ENCODE measurements at places on chromosomes 3 and 15.

DNA sequence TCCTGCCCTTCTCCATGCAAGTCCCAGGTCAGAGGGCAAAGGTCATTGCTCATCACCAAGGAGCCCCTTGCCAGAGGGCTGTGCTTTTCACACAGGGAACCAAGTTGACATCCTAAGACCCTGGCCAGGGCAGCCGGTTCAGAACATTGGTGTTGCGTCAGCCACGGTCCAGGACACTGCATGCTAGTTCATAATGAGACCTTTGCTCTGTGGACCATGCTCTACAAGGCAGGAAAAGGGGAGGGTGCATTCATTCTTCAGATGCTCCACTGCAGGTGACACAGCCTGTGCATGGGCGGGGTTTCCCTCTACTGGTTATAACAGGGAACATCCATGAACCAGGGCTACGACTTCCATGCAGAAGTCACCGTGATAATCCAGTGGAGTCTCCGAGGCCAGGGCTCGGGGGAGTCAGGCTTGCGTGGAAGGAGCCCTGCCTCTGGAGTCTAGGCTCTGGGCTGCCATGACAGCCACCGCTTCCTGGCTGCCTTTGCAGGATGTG, 81.6 kb downstream of the OCA2 start:
- DNase-seq, result no peak

DNA sequence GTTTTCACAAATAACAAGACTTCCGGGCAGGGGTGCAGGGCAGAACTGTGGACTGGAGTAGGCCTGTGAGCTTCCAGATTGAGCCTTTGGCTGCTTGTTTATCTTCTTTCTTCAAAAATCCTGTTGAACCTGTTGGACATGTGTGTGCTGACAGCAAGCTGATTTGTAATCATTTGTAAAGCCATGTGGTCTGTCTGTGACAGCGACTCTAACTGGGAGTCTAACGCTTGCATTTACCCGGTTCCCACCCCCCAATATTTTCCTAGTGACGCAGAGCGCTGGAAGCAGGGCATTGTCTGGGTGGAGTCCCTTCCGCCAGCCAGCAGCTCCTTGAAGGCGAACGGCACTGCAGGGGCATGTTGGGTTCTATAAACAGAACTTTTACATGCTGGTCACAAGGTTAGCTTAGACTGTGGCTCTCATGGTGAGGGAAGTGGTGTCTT, 85.7 kb upstream of the MYZAP start:
- no peak for DNase-seq

DNA sequence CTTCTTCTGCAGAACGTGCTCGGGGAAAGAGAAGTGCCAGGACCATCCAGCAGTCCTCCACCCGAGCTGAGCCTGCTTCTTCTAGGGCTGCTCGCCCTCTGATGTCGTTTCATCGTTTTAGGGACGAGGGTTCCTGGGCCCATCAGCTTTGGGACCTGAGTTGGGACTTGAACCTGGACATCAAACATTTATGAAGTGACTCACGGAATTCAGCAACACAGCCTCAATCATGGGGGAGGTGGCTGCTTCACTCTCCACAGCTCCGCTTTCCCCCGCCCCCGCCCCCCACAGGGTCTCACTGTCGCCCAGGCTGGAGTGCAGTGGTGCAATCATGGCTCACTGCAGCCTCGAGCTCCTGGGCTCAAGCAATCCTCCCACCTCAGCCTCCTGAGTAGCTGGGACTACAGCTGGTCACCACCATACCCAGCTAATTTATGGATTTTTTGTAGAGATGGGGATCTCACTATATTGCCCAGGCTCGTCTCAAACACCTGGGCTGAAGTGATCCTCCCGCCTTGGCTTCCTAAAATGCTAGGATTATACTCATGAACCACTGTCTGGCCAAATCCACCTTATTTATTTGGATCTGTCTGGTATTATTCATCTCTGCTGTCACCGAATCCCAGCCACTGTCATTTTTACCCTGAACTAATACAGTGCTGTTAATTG, 725 bp upstream of the SCAMP2 start:
- no peak for DNase-seq

- DNase-seq, result no peak
Observed at GRCh38 chr3:43015991-43016865, 37.1 kb downstream of the GASK1A start.

GRCh38 chr3:76198086-76198485, 412.7 kb upstream of the ZNF717 start:
- DNase-seq, result no peak

- no peak for DNase-seq
Observed at GRCh38 chr15:40793216-40793989, 13.5 kb upstream of the ZFYVE19 start.

GRCh38 chr15:98676586-98677270, 28.4 kb downstream of the IGF1R start:
- DNase-seq, result no peak

DNA sequence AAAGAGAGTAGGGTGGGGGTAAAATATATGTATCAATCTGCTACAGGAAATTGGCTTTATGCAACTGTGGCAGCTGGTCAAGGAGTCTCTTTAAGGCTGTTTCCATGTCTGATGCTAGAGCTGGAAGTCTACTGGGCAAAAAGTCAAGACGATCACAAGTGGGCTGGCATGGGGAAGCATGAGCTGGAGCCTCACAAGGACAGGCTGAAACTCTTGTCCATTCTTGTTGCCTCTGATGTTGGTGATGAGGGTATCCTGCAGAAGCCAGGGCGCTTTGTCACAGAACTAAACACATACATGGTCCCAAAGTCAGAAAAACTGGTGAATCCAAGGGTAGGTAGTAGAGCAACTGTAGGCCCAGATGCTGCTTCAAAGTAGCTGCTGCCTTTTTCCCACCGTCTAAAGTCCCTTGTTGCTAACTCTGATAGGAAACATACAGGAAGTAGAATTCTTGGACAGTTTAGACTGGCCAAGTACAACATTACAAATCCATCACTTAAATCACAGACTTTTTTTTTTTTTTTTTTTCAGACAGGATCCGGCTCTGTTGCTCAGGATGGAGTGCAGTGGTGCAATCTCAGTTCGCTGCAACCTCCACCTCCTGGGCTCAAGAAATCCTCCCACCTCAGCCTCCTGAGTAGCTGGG, 54.2 kb downstream of the RPL39L start:
- DNase-seq, result no peak

DNA sequence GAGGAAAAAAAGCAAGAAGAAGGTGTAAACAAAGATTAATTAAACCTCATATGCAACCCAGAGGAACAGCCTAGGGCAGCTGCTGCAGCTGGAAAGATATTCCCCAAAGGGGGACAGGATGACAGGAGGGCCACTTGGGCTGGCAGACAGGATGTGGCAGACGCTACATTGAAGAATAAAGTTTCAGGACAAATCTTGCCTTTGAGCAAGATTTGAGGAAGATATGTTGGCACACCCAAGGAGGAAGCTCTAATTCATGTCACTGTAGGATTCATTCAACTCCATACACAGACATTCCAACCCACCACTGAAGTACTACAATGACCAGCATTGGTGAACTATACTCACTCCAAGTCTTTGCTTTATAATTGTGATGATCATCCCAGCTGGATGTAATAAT, 504.0 kb downstream of the SHQ1 start:
- no peak for DNase-seq

GRCh38 chr15:70597056-70597603, 166.2 kb downstream of the UACA start:
- no peak for DNase-seq

DNA sequence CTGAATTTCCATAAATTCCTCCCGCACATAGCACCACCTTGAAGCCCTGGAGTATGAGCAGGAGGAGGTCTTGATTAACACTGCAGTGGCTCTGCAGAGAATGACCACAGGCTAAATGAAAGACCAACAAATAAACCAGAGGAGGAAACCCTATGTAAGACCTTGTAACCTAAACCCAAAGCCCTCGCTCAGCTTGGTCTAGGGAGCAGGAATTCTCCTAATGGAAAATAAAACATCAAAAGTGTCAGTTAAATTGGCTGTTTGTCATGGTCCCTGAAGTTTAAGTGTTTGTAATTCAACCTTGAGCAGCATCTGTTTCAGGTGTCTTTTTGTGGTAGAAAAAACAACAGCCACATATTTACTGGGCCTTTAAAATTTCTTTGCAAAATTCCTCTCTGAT, 9.2 kb upstream of the UBE2Q2 start:
- no peak for DNase-seq

DNA sequence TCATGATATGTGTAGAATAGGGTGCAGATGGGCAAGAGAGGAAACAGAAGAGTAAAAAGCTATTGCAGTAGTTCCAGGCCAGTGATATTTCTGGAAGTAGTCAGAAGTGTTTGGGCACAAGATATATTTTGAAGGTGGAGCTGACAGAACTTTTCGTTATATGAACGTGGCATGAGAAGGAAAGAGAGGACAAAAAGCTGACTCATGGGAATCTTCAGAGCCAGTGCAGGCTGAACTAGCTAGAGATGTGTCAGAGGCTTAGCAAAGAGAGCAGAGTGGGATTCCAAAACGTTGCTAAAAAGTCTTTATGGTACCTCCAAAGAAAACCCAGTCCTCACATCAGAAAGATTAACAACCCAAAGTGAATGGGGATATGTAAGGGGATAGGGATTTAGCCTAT, 28.7 kb downstream of the TRIM69 start:
- no peak for DNase-seq

DNA sequence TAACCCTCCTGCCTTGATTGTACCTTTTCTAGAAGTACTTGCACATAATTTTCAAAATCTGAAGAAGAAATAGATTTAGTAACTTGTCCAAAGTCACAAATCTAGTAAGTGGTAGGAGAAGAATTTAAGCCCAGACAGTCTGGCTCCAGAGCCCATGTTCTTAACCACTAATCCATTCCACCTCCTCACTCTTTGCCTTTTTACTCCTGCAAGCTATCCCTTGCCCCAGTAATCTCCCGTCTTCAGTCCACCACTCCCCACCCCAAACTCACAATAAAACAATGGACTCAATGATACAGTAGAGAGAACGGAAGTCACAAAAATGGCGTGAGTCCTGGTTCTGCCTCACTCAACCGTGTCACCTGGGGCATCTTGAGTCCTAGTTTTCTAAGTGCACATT, 48.7 kb downstream of the SETMAR start:
- no peak for DNase-seq

- no peak for DNase-seq
Observed at GRCh38 chr3:14513566-14514322, 26.4 kb downstream of the GRIP2 start.

DNA sequence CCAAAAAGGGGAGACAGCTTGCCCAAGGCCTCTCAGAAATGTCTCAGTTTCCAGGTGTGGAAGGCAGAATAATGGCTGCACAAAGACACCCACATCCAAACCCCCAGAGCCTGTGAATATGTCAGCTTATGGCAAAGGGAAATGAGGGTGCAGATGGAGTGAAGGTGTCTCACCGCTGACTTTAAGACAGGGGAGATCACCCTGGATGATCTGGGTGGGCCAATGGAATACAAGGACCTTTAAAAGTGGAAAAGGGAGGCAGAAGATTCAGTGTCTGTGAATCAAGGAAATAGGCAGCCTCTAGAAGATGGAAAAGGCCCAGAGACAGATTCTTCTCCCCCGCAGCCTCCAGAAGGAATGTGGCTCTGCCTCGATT, 48.8 kb upstream of the ATP2B2 start:
- no peak for DNase-seq

- DNase-seq, result no peak
Observed at GRCh38 chr15:63672369-63672768, 75.2 kb downstream of the FBXL22 start.

DNA sequence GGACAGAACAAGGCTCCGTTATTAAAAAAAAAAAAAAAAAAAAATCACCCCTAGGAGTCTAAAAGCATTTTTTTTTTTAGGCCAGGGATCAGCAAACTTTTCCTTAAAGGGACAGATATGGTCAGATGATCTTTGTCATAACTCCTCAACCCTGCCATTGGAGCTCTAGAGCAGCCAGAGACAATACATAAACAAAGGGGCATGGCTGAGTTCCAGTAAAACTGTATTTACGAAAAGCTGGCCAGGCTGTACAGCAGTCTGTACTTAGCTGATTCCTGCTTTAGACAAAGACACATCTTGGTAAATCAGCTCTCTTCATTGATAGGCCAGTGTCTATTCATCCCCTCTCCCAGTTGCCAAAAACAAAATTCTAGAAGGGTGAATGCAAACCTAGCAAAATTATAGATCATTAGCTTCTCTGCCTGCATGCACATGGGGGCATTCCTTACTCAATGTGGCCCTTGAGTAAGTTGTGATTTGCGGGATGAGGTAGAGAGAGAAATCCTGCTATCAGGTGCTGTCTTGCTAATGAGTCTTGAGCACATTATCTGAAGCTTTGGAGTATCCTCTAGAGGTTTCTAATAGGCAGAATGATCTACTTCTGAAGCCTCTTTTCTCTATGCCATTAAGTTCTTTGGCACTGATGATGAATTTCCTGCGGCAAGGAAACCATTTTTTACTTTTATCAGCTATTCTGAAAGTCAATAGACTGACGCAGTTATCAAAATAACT, 35.2 kb downstream of the SENP8 start:
- DNase-seq, result no peak

DNA sequence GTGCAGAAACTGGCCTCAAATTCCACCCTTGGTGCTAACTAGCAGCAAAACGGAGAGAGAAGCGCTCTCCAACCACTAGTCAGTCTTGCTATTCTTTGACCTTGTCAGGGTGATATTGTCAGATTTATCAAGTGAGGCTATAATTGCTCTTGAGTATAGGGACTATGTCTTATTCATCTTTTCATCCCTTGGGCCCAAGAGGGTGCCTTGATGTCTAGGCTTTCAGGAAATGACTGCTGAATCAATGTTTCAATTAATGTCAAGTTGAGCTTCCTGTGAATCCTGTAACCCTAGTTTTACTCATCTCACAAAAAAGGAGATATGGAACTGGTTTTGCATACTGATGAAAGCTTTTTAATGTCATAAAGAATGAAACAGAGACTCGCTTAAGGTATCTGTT, 701.3 kb downstream of the EDEM1 start:
- no peak for DNase-seq

DNA sequence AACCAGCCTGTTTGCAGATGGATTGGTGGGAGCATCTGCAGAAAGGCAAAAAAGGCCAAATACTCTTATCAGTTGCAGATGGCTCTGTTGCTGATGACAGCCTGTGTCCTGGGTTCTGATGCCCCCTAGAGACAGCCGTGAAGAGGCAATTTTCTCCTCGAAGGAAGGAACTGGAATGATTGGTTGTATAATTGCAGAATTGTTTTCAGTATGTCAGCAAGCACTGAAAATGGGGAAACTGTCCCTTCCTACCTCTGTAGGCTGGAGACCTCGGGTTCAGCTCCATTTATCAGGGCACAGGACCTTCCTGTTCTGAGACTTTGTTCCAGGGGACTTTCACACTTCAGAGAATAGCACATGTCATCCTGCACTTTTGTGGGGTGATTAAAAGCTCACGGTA, 103.0 kb downstream of the PGPEP1L start:
- DNase-seq, result no peak

- DNase-seq, result no peak
Observed at GRCh38 chr3:8506571-8507061, 5.0 kb downstream of the LMCD1 start.

GRCh38 chr3:191492601-191493000, 31.6 kb downstream of the PYDC2 start:
- no peak for DNase-seq

GRCh38 chr3:193317682-193318300, 60.8 kb downstream of the ATP13A5 start:
- DNase-seq, result peak; percentile 11

GRCh38 chr3:4703054-4703480, 209.9 kb downstream of the ITPR1 start:
- no peak for DNase-seq
